ENCODE measurements at places on chromosomes 6 and 20.
A peak's percentile ranks its signal among the peaks of the same experiment; 100 is the strongest.

GRCh38 chr6:131062241-131063027 lies 611 bp downstream of the EPB41L2 start:
- no peaks in the 10 kb centered on the region for H3K36me3 ChIP-seq
- H3K4me1 ChIP-seq, result peaks cover 27% of the 10 kb centered on the region
- no peaks in the 10 kb centered on the region for H3K27me3 ChIP-seq
- DNase-seq, result peak; percentile 26
- H3K27ac ChIP-seq, result no peak overlapping the region

GRCh38 chr6:39153766-39154397 lies 38.9 kb upstream of the SAYSD1 start:
- peaks cover 53% of the 10 kb centered on the region for H3K4me1 ChIP-seq
- H3K27me3 ChIP-seq, result peaks cover 6% of the 10 kb centered on the region
- H3K4me3 ChIP-seq, result no peak overlapping the region
- H3K36me3 ChIP-seq, result peaks cover 2% of the 10 kb centered on the region
- DNase-seq, result peak; percentile 48
- peak overlapping the region; percentile 79 for H3K27ac ChIP-seq

DNA sequence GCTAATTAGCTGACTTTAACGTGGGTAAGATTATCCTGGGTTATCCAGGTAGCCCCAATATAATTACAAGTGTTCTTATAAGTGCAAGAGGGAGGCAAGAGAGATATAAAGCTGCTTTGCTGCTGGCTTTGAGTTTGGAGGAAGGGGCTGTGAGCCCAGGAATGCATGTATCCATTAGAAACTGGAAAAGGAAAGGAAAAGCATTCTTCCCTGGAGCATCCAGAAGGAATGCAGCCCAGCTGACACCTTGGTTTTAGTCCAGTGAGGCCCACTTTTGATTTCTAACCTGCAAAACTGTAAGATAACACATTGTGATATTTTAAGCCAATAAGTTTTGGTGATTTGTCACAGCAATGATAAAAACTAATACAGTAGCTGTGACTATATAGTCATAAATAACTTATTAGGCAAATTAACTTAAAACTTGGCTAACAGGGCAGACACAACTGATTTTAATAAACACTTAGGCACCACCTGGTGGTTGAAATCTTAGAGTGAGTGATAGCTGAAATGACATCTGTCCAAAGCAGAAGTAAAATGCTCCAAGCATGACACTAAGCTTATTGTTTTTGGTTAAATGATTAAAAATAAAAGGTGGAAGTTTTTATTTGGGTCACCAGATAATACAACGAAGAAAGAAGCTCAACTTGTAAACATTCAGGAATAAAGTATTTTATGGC lies 35.6 kb downstream of the ADGRF4 start:
- H3K27ac ChIP-seq, result no peak overlapping the region
- DNase-seq, result no peak

GRCh38 chr6:56787209-56787608 lies 144.5 kb upstream of the DST start:
- no peak overlapping the region for H3K27ac ChIP-seq
- no peaks in the 10 kb centered on the region for H3K4me1 ChIP-seq
- H3K4me3 ChIP-seq, result no peak overlapping the region
- H3K36me3 ChIP-seq, result no peaks in the 10 kb centered on the region

DNA sequence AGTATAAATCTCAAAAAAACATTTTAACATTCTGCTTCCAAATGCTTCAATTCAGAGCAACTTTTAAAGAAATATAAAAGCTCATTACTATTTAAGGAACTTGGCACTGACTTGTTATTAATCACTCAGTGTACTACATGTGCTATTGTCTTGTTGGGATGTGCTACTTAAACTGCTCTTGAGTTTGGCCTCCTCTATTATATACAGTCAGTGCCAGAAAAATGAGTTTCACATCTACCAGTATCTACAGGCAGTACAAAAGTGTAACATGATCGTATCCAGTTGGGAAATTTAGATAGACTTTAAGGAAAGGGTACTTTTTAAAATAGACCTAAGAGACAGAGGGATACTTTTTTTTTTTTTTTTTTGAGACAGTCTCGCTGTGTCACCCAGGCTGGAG lies 627.3 kb upstream of the SLC35B3 start:
- no peaks in the 10 kb centered on the region for H3K27me3 ChIP-seq
- no peak for DNase-seq
- H3K4me3 ChIP-seq, result no peak overlapping the region

- no peak overlapping the region for H3K27ac ChIP-seq
- H3K4me3 ChIP-seq, result no peak overlapping the region
- DNase-seq, result no peak
- no peaks in the 10 kb centered on the region for H3K36me3 ChIP-seq
- H3K27me3 ChIP-seq, result peaks cover 4% of the 10 kb centered on the region
Observed at GRCh38 chr6:139439349-139439748, 64.9 kb upstream of the CITED2 start.

All from activated naive CD8-positive, alpha-beta T cell treated with anti-CD3 and anti-CD28 coated beads for 36 hours (primary cell).